Gastrocnemius medialis (tissue), 4 donors: ENCODE measurements at places on chromosomes 1 and 21.

DNA sequence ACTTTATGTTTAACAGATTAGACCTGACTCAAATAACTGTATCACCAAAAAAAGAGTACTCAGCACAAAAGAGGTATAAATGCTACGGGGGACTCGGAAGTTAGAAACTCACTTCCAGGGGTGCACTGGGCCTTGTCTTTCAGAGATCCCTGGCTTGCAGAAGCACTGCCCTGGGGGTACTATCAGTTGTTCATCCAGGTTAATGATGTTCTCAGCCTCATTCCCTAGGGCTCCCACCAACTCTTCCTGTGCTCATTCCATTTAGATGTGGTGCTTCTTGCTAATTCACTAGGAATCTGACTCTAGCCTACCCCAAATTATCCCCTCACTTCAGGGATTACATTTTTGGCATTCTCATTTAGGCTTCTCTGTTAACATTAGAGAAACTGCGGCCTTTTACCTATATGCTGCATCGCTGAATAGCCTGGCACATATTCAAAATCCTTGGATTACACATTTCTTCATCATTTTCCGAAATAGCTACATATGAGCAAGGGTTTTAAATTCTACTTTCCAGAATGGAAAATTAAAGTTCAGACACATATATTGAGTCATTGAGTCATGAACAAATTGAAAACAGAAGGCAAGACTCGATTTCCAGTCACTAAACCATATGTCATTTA lies 338.5 kb downstream of the KCTD3 start:
- no peak for DNase-seq

DNA sequence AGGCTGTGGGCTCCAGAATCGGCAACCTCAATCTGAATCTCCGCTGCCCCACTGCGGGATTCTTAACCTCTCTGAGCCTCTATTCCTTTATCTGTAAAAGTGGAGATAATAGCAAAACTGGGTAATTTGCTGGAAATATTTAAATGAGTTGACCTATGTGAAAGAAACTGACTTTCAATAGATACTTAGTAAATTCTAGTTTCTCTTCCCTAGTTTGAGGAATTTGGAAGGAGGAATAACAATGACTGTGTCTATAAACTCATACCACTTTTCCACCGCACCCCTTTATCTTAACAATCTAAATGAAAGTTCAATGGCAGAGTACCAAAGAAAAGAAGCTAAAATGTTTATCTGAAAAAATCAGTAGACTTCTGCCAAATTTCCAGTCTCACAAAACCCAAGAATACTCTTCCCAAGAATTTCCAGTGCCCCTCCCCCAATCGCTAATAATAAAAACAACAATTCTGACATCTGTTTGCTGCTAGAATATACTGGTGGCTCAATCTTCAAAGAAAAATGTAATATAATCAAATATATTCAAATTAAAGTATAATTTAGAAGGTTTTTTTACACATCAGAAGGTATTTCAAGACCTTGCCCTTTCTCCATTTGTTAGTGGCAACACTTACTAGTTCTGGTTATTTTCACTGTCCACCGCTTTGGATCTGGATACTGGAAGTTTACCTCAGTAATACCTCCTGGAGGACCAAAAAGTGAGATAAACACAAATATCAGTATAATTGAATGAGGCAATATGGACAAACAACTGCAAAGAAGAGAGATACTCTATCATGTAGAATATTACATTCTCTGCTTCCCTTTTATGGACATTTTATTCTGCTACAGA lies 171.2 kb downstream of the LTN1 start:
- DNase-seq: no peak

- no peak for DNase-seq
Observed at GRCh38 chr1:77333501-77333900, 51.7 kb downstream of the AK5 start.

DNA sequence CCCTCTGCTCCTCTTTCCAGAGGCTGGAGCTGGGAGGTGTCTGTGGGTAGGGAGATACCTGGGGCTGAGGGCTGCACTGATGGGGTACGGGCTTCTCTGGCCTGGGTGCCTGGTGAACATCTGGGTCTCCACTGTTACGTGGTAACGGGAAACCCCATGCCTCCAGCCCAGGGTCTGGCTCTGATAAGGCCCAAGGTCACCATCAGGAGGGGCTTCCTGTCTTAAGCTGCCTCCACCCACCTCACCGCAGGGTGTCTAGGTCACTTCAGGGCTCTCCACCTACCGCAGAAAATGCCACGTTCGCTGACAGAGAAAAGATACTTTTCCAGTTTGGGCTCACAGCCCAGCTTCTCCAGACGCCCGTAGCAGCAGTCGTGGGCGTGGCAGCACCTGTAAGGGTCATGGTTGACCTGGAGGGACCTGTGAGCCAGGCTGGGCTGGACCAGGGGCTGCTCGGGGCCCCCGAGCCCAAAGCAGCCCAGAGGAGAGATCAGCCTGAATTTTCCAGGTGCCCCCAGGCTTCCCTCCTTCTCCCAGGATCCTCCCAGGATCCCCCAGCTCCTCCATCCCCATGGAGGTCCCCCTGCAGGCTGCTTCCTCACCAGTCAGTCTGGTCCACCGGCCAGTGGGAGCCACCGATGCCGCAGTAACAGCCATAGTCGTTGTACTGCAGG lies 1.3 kb downstream of the PLA2G2E start:
- no peak for DNase-seq

- no peak for DNase-seq
Observed at GRCh38 chr1:231236938-231237337, 4.1 kb upstream of the GNPAT start.

- DNase-seq: no peak
Observed at GRCh38 chr21:31577271-31577670, 82.2 kb upstream of the SOD1 start.

- DNase-seq: no peak
Observed at GRCh38 chr1:12709091-12709491, 6.8 kb upstream of the AADACL3 start.

DNA sequence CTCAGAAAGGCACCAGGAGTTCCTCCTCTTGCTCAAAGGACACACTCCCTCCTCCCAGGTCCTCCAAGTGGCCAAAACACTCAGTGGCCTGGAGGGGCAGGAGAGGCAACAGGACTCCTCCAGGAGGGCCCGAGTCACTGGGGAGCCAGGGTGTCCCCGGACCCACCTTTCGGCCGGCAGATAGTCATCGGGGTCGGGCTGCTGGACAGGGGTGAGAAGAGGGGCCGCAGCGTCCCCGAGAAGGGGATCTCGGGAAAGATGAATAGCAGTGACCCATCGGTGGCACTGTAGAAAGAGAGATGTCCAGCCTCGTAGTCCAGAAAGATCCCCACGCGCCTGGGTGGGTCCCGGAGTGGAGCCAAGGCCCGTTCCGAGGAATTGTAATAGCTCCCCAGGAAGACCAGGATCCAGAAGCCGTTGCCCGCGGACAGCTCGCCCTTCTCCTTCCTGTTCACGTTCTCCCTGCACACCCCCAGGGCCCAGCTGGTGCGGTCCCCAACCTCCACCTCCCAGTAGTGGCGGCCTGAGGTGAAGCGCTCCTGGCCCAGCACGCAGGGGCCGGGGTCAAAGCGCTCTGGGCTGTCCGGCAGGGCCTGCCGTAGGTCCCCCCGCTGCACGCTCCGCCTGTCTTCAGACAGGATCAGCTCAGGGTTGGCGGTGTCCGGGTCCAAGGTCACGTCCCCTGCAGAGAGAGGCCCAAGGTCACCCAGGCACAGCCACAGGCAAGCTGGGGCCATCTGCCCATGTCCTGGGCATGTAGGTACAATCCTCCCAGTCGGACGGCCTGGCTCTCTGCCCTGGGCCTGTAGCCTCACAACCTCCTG lies 11.9 kb downstream of the TRIM11 start:
- DNase-seq: no peak

- no peak for DNase-seq
Observed at GRCh38 chr21:39680216-39680615, 64.8 kb upstream of the IGSF5 start.

DNA sequence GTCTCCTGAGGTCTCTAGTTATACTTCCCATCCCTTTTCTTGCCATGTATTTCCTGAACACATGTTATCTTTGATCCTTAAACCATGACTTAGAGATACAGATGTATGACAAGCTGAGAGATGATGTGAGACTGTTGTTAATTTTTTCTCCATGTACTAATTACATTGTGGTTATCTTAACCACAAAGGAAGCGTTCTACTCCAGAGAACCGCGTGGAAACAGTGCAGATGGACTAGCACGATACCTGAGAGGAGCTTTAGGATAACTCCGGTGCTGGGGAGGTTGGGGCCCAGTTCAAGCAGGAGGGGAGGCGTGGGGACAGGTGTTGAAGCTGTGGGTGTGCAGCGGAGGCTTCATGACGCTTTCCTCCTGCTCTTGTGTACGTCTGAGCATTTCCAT lies 17.5 kb downstream of the PDE9A start:
- no peak for DNase-seq

DNA sequence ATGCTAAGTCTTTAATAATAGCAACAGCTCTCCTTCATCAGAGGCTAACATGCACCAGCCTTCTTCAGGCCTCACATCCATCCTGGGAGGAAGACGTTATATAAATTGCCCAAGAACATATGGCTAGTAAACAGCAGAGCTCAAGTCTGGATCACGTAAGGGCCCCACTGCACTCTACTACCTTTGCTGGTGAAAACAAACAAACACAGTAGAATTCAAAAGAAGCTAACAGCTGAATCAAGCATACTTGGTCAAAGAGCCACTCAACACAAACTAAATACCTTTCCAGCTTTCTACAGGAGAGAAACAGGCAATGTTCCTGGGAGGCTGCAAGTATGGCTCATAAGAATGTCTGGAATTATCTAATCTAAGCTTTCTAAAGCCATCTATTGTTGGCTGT lies 66.0 kb downstream of the WLS start:
- no peak for DNase-seq

- no peak for DNase-seq
Observed at GRCh38 chr1:180994262-180994661, 28.4 kb downstream of the STX6 start.

DNA sequence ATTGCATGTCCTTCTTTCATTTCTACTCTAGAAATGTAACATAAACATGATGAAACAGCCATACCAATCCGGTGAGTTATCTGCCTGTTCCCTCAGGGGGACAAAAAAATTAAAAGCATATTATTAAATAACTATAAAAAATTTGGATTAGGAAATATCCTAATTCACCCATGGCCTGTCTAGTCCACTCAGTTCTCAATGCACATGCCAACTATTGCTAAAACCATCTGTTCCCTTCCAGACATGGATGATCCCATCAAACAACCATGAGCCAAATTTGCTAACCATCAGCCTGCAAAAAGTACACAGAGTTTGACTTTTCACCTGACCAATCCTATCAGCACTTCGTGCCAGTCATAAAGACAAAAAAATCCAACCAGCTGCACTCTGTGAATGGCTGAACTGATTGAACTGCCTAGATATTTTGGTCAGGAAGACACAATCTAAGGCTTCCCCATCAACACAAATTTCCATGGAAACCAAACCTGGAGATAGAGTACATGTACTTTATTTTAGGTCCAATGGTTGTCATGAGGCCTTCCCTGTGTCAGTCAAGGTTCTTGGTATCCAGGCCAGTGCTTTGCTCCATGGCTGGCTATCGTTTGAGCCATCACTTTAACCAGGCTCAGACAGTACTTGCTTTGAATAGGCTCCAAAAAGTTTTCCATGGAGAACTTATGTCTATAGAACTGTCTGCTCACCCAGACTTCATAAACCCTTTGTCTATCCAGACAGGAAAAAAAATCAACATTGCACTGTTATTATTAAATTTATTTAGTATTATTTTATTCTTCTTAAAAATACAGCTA lies 570.8 kb downstream of the LTN1 start:
- DNase-seq: peak; percentile 21

GRCh38 chr21:37869661-37870060 lies 46.6 kb downstream of the KCNJ6 start:
- DNase-seq: no peak

DNA sequence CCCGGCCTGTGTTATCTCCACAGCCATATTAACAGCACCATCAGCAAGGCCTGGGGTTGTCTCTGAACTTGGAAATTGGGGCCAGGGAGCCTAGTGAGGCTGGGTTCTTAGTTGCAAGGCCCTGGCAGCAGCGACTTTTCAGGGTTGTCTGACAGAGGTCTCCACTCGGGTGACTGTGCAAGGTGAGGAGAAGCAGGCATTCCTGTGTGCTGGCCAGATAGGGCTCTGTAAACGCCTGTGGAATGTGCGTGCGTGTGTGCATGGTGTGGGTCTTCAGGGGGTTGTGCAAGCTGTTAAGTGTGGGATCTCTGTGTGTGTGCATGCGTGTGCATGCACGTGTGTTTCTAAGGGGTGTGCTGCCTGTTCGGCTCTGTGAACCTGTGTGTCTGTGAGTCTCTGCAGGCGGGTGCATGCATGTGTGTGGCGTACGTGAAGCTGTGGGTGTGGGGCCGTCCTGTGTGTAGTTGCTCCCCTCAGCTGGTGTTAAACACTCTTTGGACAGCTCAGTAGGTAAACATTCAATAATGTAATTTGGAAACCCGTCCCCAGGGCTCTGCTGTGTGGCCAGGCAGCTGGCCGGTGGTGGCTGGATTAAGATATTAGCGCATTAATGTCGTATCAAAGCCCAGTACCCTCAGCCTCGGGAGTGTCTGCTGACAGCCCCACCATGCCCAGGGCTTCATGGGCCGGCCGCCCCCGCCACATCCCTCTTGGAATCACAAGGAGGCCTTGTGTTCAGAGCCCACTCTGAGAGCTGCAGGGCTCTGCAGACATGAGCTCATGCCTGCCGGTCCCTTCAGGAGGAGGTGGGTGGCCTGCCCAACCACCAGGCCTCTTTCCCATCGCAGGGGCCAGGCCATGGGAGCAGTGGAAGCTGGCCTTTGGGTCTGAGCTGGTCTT lies 189.9 kb downstream of the FOXD2 start:
- no peak for DNase-seq

DNA sequence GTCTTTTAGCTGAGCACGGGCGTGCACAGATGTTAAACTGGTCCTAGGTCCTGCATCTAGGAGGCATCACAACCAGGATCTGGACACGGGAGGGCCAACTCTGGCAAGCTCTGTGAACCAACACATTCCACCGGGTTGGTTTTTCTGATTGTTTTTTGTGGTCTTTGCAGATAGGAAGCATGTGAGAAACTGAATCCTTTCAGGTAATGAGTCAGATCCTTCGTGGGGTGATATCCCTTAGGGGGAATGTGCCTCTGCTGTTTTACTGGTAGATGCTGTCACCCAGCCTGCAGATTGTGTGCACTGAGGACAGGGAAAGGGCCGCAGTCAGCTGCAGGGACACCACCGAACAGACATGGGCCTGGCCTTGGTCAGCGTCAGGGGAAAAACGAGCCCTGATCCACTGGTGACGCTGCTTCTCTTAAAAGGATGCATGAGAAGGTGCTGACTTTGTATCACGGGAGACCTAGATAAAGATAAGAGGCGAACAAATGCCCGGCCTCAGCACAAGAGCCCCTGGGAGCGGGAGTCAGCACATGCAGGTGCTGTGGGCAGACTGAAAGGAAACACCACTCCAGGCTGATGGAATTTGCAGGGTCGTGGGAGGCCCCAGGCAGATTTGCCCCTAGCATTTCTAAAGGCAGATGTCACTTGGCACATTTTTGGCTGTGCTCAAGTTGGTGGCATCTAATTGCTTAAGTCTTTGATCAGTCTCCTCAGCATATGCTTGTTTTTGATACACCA lies 51.1 kb downstream of the DOP1B start:
- DNase-seq: no peak
